NCI-H146 (cell line): ENCODE measurements at places on chromosomes 1 and 21.

GRCh38 chr1:159879977-159880376 is 17.5 kb upstream of the VSIG8 start:
- DNase-seq, result no peak

DNA sequence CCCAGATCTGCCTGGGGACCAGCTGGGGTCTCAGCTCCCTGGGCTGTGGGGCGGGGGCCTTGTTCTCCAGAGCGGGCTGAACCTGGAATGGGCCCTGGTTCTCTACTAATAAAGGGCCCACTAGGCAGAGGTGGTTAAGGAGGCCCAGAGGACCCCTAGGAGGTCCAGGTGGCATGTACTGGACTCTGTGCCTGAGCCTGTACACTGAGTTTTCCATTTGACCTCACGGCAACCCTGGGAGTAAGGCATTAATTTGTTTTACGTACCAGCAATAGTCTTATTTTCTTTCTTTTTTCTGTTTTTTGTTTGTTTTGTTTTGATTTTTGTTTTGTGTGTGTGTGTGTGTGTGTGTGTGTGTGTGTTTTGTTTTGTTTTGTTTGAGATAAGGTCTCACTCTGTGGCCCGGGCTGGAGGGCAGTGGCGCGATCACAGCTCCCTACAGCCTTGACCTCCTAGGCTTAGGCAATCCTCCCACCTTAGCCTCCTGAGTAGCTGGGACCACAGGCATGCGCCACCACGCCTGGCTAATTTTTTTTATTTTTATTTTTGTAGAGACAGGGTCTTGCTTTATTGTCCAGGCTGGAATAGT is 19.6 kb upstream of the FAM131C start:
- no peak for DNase-seq

DNA sequence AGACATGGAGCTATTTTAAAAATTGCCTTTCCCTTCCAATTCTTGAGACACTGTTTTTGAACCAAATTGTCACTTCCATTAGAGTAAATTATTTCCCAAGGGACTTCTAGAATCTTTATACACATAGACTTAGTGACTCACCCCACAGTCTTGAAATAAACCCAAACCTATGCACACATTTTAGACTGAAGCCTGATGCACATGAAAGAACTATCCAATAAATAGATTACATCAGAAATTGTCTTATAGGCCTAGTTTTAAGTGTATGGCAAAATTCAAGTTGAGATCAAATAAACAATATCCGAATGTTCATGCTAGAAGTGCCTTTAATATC is 32.2 kb upstream of the ZNF326 start:
- no peak for DNase-seq

DNA sequence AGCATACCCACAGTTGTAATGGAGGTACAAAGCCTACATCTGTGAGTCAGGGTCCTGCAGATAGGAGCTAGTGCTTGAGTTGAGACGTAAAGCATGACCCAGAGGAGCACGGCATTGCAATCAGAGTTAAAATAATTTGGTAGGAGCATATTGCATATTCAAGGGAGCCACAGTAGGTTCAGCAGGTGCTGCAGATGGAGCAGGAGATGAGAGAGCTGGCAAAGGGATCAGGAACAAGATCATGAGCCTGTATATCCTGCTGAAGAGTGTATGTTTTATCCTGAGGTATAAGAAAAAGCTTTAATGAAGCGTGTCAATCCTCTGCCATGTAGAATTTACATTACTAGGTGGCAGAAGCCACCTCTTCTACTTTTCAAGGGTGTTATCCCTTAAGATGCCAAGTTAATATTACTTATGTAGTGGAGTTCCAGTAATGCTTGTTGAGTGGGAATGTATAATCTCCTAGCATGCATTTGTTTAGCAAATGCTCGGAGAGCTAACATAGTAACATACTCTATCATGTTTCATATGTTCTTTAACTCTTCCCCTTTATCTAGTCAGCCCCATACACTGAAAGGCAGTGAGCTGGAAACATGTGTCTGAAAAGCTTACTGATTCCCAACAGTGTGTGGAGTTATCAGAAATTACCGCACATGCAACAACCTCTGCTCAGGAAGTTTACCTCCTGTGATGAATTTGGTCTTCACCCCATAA is 300.3 kb downstream of the GRIK1 start:
- no peak for DNase-seq
